ENCODE measurements at places on chromosomes 5 and 9.

- DNase-seq: no peak
These were observed 297.6 kb downstream of the MAN2A1 start for GRCh38 chr5:109987355-109987754.

DNA sequence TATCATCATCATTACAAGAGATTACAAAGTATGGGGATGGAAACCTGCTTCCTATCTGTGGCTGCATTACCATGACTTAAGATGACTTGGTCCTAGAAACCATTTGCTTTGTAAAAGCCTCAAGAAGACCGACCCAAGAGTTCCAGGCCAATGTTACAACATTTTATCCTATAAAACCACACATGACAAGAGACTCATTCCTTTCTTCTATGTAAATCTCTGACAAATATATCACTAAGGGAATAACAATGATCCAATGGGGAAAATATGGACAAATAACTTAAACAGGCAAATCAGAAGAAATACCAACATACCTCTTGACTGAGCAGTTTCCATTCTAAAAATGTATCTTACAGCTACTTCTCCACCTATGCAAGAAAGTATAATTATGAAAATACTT is 44.3 kb upstream of the VPS13A start:
- no peak for DNase-seq

GRCh38 chr9:5978523-5978922 is 36.9 kb downstream of the RANBP6 start:
- no peak for DNase-seq

DNA sequence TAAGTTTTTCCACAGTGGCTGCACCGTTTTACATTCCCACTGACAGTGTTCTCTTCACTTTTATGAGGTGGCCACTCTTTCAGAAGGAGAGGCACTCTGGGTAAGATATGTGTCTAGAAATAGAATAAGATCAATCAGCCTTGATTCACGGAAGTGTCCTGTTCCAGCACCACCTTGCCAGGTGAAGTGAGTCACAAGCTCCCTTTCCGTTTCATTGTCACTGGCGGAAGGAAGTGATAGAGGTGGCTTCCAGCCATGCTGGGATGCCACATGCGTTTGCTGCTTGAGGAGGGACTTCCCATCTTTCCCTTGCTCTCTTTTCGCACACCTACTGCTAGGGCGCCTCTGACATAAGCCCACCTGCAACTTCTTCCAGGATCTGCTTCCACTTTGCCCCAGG is 217.1 kb downstream of the PIK3R1 start:
- peak; percentile 44 for DNase-seq

- no peak for DNase-seq
These were observed 115.8 kb upstream of the LIFR start for GRCh38 chr5:38672059-38672788.

DNA sequence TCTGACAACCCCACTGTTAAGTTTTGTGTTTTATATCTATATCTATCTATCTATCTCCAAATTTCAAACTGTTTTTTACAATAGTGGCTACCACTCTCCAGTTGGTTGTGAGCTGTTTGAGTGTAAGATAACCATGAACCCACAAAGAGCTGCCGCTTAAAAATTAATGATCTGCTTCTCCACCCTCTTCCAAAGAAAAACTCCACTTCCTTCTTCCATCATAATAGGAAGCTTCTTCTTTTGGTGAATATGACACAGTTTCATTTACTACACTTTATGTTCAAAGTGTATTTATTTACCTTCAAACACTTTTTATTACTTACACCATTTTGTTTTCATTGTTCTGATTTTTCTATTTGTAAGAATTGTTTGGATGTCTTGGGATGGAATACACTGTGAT is 37.9 kb downstream of the SPZ1 start:
- DNase-seq: no peak

DNA sequence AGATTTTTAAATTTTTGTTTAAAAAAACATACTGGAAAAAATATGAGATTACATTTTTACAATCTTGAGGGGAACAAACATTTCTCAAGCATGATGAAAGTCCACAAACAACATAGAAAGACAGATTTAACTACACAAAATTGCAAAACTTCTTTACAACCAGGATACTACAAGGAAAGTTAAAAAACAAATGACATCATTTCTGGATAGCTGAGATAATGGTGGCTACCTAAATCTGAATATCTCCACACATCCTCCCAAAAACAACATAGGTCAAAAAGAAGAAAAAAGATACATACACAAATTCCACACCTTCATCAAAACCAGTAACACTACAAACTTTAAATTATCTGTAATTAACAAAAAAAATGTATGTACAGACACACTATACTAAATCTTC is 120.8 kb upstream of the TNPO1 start:
- no peak for DNase-seq

DNA sequence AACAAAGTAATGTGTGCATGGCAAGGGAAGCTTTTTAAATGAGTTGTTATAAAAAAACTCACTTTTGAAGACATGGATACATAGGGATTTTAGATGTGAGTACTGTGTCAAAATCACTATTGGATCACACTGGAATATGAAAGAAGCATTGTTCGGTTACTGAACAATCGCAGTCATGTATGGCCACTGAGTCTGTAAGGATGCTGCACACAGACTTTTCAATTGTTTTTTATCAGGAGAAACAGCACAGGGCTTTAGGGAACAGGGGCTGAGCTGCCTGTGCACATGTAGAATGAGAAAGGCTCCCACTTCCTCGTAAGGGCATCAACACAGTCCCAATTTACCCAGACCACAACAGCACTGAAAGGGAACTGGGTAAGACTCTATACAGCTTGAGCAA is 1333.9 kb upstream of the DMAC1 start:
- no peak for DNase-seq

GRCh38 chr5:97658116-97658900 is 475.3 kb upstream of the RIOK2 start:
- DNase-seq: no peak

DNA sequence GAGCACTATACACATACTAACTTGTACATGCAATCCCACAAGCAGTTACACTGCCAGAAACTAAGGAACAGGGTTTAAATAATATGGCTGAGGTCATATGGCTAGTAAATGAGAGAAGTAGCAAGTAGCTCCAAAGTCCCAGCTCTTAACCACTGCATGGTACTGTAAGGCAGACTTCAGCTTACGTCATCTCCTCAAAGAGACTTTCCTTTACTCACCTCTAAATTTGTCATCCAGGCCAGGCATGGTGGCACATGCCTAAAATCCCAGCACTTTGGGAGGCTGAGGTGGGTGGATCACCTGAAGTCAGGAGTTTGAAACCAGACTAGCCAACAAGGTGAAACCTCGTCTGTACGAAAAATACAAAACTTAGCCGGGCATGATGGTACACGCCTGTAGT is 20.4 kb upstream of the SELENOP start:
- DNase-seq: no peak

DNA sequence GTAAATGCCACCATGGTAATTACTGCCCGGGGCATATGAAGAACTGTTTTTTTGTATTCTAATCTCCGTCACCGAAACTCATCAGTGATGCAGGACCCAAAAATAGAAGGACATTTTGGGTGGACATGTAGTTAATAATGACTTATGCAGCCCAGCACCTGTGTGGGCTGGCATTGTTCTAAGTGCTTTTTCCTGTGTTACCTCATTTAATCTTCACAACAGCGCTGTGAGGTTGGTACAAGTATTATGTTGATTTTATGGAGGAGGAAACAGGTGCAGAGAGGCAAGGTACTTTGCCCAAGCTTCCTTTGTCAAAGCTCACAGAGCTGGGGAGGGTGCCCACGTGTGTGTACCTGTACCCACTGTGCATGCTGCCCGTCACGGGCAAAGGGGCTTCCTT is 58.4 kb downstream of the DAPK1 start:
- no peak for DNase-seq

DNA sequence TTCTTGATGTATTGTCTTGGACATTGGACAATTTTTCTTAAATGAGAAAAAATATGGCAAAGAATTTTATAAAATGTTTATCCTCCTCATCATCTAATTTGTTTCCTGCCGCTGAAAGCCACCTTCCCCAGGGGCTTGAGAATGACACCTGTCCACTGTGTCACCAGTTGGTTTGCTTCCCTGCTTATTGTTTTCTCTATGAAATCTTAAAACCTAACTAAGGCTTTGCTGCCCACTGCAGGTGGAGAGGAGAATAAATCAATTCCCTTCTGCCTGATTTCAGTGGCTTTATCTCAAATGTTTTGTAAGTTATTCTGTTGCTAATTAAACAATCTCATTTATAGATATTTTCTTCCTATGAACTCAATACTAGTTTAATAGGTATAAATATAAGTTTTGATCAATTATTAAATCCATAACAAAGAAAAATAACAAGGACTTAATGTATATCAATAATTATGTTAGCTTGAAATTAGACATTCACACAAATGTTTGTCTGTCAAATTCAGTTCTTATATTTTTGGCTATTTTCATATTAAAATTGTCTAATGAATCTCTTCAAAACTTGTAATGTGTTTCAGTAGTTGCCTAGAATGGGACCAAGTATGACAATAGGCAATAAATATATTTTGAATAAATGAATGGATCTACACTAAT is 822.5 kb downstream of the PTPRD start:
- DNase-seq: no peak

DNA sequence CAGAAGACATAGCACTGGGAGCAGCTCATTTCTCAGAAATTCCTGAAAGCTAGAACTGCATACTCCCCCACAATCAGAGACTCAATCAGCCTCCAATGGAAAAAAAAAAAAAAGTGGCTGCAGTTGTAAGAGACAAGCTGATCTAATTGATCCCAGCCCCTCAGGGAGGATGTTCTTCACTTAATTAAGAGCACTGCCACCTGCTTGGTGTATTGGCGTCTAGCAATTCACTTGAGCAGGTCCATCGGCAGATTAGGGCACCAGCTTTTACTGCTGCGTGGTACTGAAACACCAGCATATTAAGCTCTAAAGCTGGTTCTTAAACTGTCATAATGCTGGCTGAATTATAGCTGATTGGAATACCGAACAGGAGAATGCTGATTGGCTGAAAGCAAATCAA is 1890.1 kb upstream of the WWC1 start:
- DNase-seq: no peak

- DNase-seq: no peak
These were observed 35.8 kb downstream of the SLC36A1 start for GRCh38 chr5:151483176-151483575.

GRCh38 chr5:65876496-65876895 is 49.9 kb upstream of the ERBIN start:
- DNase-seq: no peak

DNA sequence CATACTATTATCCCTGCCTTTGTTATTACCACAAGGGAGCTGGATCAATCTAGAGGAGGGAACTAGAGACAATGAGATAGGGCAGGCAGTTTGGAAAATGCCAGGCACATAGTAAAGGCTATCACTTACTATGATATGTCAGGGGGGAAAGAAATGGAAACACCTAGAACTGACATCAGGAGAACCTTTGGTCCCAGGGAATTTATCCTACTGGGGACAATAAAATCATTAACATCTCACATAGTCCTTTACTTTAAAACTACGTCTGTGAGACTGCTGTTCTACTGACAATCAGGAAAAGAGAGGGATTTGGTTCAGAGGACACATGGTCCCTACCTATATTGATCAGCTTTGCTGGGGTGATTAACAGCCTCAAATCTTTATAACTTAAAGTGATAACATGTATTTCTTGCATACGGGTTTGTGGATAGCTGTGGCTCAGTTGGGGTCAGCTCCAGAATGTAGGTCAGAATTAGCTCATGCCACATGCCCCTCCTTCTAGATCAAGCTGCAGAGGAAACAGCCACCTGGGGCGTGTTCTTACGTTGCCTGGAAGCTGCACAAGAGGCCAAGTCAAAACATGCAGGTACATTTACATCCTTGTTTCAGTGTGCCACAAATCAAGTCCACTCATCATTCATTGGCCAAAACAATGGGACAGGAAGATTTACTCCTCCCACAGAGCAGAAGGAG is 43.9 kb upstream of the ALDOB start:
- DNase-seq: no peak

GRCh38 chr5:158737536-158738027 is 362.1 kb downstream of the EBF1 start:
- DNase-seq: no peak

GRCh38 chr9:21294364-21294774 is 10.7 kb downstream of the IFNA5 start:
- no peak for DNase-seq

GRCh38 chr5:60445921-60446320 is 254.0 kb downstream of the DEPDC1B start:
- DNase-seq: no peak

DNA sequence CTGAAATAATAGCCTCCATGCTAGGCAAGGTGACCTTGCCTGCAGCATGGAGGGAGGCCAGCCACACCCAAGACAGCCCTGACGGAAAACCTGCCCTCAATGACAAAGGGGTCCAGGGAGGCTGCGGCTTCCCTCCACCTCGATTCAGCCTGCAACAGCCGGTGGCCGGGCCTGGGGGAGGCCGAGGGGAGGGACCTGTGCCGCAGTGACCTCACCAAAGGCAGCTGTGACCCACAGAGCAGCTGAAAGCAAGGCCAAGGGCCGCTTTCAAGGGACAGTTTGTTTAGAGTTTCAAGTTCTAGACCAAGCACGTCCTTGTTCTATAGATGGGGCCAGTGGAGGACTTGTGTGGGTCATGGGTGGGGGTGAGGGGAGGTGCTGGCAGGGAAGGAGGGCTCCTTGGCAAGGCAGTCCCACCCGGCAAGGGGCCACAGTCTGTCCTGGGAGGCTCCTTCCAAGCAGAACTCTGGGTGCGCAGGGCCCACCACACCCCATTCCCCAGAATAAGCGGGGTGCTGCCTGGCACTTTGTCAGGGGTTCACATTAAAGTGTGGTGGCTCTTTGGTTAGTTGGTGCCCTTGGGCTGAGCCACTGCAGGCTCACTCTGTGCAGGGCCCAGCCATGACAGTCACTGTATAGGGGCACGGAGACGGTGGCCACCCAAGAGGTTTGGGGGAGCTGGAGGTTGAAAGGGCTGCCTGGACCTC is 226.5 kb downstream of the FANCC start:
- no peak for DNase-seq

DNA sequence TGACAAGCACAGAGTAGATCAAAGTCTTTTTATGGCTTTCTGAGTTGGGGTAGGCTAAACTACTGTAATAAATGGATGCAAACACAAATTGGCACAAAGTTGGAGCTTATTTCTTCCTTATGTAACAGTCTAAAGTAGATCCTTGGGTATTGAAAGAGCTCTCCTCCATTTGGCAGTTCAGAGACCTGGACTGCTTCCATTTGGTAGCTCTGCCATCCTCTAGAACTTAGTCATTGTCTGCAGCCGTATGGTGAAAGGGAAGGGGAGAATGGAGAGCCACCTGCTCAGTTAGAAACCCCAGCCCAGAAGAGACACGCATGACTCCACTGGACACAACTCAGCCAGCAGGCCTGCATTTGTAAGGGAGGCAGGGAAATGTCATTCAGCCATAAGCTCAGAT is 345.0 kb downstream of the DMAC1 start:
- DNase-seq: no peak

- DNase-seq: no peak
These were observed 82.1 kb upstream of the IRX2 start for GRCh38 chr5:2833556-2833955.
